ENCODE measurements at places on chromosomes 13 and 19.

GRCh38 chr19:49536921-49537462, 9.2 kb downstream of the RCN3 start:
- DNase-seq, result no peak

DNA sequence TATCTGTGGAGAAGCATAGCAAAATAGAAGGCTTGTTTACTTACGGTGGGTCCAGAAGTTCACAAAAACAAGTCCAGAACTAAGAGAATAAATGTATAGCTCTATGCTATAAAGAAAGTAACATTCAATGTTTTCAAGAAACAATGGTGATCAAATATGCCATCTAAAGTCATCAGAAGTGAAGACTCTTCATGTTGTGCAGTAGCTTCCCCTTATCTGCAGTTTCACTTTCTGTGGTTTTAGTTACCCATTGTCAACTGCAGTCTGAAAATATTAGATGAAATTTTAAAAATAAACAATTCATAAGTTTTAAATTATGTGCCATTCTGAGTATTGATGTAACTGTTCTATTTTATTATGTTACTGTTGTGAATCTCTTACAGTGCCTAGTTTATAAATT, 72.5 kb downstream of the EDNRB start:
- DNase-seq, result no peak

- no peak for DNase-seq
Measured at GRCh38 chr13:43805071-43805468, 18.3 kb upstream of the ENOX1 start.

DNA sequence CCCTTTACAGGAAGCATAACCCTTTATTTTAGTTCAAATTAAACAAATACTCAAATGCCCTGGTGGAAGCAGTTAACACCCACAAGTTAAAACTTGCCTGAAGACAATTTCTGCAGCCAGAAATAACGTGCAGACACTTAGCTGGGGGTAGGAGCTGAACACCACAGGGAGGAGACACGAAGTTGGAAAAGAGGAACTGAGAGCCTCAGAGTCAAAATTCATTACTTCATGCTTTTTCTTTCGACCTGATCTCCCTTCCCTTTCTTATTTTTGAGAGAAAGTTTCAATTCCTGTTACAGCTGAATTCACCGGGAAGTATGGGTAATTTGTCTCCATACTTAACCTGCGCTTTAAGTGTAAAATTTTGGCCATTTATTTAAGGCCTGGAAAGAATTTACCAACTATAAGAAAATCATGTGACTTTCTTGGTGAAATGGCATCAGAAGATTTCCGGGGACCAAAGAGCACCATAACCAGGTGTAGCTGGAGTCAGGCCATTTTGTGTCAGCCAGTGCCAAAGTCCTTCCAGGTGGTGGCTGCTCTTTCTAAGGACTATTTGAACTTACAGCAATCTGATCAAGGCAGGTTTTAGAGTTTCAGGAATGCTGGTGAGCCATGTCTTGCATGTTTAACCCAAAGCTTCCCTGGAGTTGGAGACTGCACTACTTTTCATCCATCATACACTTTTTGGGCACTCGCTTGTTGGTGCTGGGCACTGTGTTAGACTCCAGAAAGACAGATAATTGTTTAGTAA, 46.5 kb upstream of the RCBTB2 start:
- DNase-seq, result no peak

GRCh38 chr19:2385053-2385721, 25.1 kb downstream of the TMPRSS9 start:
- peak; percentile 57 for DNase-seq
